ENCODE measurements at places on chromosomes 7 and 10.

DNA sequence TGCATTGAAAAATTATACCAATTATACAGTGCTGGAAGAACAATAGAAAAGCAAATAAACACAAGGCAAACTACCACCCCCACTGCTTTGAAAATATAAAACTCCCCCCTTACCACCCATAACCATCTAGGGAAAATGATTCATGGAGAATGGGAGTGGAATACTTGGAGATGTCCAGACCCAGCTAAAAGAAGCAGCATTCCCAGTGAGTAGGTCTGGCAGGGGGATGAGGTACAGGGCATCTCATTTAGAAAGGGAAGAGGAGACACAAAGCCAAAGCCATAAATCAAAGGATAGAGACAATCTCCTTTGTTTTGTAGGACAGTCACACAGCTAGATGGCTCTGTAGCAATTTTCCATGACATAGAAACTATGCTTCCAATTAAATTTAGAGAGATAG is 36.0 kb upstream of the DGKI start:
- DNase-seq, result no peak

DNA sequence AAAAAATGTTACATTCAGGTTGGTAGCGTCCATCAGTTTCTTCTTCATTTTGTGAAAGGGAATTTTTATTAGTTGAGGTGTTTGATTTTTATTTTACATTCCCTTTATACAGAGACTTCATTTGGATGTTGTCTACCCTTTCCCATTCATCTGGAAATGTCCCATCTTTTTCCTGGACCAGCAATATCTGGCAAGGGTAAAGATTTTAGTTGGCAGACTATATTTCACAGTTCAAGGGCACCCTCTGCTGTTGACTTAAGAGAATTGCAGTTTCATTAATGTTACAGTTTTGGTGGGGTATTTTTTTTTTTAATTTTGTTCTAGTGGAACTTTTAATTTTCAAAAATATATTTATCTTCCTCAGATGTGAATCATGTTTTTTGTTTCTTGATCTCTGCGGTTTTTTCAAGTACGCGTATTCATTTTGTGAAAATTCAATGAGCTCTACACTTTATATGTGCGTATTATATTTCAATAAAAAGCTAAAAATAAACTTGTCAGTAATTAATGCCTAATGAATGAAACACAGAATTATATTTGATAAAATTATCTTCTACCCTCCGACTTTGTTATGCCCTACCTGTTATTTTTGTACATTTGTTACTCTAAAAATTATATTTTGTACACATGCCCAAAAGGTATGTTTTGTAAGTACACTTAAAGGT is 97.9 kb upstream of the KLF14 start:
- DNase-seq, result no peak

DNA sequence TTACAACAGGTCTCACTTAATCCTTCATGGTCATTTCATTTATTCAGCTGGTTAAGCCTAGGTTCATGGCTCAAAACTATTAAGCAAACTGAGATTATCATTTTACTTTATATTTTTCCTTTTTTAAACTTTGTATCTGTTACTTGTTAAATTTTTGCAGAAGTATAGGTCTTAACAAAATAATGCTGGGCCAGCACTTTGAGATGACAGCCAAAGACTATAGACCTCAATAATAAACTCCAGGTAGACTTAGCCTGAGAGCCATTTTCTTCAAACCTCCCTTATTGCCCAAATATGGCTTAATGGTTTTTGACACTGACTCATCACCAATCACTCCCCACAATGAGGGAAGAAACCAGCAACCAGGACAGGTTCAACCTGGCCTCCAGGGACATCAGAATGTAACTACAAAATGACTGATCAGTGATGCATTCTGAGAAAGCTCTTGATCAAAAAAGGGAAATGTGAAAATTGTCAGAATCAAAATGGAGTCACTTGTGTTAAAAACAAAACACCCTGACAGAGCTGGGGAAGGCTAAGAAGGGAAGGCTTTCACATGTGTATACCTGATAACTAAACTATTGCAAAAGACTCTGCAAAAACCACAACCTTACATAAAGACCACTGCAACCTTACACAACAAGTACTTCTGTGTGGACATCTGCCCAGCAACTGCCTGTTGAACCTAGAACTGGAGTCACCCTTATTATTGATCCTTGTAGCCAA is 2.1 kb upstream of the CCDC126 start:
- no peak for DNase-seq

DNA sequence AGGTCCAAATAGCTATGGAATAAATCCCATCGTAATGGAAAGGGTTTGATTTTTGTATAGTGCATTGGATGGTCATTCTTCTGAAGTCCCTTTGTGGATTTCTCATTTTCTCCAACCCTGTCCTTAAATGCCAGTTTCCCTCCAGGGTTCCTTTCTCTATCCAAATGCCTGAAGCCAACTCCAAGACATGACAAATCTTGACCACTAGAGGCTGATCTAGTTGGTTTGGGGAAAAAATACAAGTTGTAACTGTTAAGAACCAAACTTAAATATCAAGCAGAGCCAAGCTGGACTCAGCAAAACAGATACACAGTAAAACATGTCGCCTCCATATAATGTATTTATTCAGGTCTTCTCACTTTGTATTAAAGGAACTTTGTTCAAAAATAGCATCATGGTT is 28.7 kb downstream of the FRMD4A start:
- no peak for DNase-seq

All from NCI-H510A (cell line).